ENCODE measurements at places on chromosomes 6 and 20.

DNA sequence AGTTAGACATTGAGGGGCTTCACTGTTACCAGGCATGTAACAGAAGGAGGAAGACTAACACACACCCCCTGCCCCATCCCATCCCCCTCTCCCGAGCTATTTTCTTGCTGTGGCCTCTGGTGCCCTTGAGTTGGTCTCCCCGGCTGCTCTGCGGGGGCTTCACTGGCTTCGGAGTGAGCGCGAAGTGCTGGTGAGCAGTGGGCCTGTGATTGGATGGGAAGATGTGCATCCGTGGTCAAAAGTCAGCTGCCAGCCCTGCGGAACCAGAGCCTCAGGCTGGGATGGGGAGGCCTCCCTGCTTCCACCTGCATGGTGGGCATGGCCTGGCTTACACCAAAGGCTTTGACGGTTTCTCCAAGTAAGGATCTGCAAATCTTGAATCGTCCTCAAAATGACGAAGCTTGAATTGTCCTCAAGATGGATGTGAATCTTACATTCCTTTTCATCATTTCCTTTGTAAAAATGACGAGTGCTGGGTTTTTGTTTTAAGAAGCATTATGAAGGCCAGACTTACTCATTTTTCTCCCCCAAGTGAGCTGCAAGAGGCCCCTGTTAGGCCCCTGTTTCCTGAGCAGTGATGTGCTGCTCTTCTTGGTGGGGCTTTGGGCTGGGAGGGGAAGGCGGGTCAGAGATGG lies 23.7 kb downstream of the SPATA2 start:
- DNase-seq: no peak

- peak; percentile 67 for DNase-seq
These were observed 16.1 kb upstream of the CCN6 start for GRCh38 chr6:112037783-112038216.

DNA sequence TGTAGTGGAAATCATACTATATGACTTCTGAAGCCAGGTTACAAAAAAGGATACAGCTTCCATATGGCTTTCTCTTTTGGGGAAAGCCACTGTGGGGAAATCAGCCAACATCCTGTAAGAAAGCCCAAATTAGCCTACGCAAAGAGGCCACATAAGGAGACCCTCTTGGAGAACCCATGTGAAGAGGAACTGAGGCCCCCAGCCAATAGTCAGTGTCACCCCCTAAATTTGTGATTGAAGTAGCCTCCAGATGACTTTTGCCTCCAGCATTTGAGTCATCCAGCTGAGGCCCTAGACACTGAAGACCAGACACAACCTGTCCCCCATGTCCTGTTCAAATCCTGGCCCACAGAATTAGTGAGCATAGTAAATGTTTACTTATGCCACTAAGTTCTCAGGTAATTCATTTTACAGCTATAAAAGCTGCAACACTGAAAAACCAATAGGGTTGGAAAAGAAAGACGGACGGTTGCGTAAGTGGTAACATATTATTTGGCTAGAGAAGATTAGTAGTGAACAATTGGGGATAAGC lies 60.4 kb downstream of the HMGCLL1 start:
- no peak for DNase-seq

- DNase-seq: no peak
These were observed 65.5 kb upstream of the PRL start for GRCh38 chr6:22362361-22362760.

DNA sequence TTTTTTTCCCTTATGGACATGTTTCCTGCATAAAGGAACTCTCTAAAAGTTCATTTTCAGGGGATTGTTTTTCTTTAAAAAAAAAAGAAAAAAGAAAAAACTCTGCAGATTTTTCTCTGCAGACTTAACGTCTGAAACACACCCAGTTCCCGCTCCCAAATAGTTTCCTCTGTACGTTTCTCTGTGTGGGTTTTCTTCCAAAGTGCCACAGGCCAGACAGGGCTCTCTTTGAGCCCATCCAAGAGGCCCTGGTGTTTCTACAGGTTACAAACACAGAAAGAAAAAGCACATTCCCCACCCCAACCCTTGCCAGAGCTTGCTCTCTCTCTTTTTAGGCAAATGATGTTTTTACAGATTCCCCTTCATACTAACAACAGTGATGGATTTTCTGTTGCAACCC lies 258.6 kb downstream of the FNDC1 start:
- DNase-seq: no peak

GRCh38 chr6:82410151-82410648 lies 46.6 kb downstream of the TPBG start:
- no peak for DNase-seq

DNA sequence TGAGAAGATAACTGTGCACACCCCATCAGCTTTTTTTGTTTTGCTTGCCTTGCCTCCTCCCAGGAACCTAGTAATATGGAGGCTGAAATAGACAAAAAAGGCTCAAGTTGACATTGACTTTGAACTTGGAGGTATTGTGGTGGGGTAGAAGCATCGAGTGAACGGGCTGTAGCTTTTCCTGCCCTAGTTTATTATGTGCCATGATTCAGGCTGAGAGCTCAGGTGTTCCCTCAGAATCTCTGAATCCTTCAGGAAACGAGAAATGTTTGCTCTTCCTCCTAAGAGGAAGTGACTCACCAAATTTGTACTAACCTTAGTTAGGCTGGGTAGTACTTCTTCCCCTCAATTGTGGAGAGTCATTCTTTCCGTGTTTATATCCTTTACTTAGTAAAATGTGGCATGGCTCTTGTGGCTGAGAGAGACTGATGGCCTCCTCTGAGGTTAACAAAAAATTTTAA lies 98.8 kb downstream of the SASH1 start:
- DNase-seq: no peak

DNA sequence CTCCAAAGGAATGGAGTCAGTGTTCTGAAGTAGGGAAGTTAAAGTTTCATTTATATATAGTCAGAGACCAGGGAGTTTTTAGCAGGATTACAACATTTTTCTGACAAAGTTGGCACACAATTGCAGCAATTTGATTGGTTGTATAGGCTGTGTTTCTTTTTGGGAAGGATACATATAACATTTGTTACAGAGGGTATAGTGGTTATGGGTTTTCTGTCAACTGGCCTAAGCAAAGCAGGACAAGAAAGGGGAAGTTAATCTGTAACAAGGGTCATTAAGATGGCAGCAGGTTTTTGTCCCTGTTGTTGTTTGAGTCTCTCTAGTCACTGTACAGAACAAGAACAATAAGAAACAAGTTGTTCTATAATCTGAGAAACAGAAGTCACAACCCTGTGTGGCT lies 41.4 kb downstream of the TPD52L1 start:
- no peak for DNase-seq

- DNase-seq: no peak
These were observed 46.7 kb downstream of the CD2AP start for GRCh38 chr6:47524136-47524845.

GRCh38 chr20:32661820-32662528 lies 11.8 kb downstream of the C20orf203 start:
- DNase-seq: no peak

DNA sequence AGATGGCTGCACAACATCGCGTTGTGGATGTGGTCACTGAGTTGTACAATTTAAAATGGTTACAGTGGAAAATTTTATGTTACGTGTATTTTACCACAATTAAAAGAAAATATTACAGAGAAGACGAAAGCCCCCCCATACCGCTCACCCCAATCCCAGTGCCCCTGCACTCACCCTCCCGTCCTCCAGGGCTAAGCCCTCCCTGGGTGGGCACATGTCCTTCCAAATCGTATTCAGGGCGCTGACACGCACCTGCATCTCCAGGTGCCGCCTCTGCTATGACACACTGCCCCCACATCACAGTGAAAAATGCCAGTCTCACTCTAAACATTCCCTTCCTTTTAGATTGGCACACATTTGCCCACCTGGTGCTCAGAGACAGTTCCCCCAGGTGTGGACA lies 49.4 kb downstream of the PSMG4 start:
- no peak for DNase-seq

DNA sequence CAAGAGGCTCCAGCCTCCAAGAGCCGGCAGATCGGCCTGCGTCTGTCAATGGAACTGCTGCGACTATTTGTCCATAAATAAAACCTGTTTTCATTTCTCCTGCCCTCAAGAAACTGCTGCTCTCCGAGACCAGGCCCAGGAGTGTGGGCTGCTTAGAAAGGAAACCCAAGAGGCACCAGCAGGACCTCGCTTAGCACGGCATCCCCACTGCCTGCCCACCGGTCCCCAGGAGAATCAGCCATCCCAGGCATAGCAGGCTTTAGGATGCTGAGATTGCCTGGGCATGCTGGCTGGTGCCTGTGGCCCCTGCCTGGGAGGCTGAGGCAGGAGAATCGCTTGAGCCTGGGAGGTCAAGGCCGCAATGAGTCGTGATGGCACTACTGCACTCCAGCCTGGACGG lies 17.6 kb downstream of the NTSR1 start:
- DNase-seq: no peak

- DNase-seq: peak; percentile 53
These were observed 18.9 kb upstream of the SYNJ2 start for GRCh38 chr6:157962601-157963302.

DNA sequence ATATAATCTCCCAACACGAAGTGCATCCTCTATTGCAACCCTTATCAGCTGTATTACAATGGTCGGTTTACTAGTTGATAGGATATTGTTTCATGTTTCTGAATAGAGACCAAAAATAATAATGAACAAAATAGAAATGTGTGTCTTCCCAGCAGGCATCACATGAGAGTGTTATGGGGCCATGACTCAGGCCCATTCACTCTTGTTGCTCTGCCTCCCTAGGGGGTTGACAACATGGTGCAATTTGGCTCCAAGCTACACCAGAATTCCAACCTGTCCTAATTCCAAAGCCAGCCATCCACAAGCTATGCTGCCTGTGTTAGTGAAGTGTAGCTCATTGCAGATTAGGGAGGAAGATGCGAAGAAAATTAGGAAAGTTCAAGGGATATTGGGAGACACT lies 13.1 kb upstream of the SAYSD1 start:
- DNase-seq: no peak

GRCh38 chr20:53923566-53924369 lies 146.6 kb downstream of the BCAS1 start:
- DNase-seq: no peak

DNA sequence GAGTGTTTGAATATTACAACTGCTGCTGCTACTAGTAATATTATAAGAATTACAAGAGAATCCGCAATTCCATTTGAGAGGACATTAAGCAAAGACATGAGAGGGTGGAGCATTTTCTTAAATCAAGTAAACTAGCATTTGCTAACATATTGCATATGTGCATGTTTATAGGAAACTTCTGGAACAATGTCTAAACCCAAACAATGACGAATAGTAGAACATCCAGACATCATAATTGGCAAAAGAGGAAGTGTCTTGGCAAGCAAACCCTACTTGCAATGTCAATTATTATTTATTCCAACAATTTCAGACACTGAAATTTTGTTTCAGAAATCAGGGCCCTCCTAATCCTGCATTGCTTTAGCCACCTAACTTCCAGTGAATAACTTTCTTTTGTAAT lies 1155.3 kb upstream of the GJE1 start:
- no peak for DNase-seq

DNA sequence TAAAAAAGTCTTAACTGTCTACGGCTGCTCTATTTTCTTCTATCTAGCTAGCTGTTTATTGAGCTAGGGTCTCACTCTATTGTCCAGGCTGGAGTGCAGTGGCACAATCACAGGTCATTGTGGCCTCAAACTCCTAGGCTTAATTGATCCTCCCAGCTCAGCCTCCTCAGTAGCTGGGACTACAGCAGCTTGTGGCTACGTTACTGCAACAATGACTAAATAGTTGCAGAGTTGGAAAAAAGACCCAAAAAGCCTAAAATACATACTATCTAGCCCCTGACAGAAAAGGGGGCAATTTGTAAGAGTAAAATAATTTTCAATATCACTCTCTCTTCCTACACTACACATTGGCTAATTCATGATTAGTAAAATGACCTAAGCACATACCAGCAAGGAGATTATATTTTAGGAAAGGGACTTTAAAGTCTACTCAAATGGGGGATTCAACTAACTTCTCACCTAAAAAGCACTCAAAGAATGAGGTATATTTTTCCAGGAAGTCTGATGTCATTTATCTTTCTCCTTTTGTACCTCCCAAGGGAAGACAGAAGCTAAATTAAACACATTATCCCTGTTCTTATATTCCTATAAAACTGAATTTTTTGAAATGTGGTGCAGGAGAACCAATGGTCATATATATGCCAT lies 82.8 kb downstream of the ZMYND8 start:
- DNase-seq: no peak

DNA sequence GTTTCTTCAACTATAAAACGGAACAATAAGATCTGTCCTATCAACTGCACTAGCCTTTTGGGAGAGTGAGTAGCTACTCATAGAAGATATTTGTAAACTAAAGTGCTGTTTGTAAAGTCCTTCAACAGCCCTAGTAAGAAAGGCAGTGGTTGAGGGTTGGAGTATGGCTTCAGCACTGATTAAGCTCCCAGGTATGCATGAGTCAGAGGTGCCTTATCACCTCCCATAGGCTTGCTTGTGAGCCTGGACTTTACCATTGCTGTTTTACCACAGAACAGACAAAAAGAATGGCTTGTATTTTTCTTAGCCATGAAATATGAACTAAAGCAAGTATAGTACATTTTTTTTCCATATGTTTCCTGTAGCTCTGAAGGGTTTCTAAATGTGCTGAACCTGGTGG lies 44.1 kb downstream of the SAMD3 start:
- DNase-seq: peak; percentile 93

- no peak for DNase-seq
These were observed 208.4 kb downstream of the CDH4 start for GRCh38 chr20:61460261-61461052.

GRCh38 chr6:109048670-109049415 lies 45.8 kb downstream of the SESN1 start:
- no peak for DNase-seq

- peak; percentile 80 for DNase-seq
These were observed 87.4 kb downstream of the TMEM200A start for GRCh38 chr6:130453230-130453629.

GRCh38 chr6:150687508-150687907 lies 87.8 kb downstream of the PLEKHG1 start:
- no peak for DNase-seq

GRCh38 chr6:1311400-1312202 lies at the start of gene FOXQ1:
Gene FOXQ1, plus strand, starts transcription at chr6:1312098. Its CDS starts 607 bp downstream, at chr6:1312705.
- DNase-seq: no peak

- DNase-seq: no peak
These were observed 1.3 kb downstream of the ZNF343 start for GRCh38 chr20:2507464-2507863.

GRCh38 chr6:136244061-136244616 lies 6.0 kb downstream of the MTFR2 start:
- DNase-seq: no peak

Data from non-pigmented ciliary epithelial cell (primary cell).